Foreskin fibroblast (primary cell): ENCODE measurements at places on chromosomes 5 and 9.

- DNase-seq = no peak
Measured at GRCh38 chr5:130035388-130035787, 131.1 kb downstream of the CHSY3 start.

DNA sequence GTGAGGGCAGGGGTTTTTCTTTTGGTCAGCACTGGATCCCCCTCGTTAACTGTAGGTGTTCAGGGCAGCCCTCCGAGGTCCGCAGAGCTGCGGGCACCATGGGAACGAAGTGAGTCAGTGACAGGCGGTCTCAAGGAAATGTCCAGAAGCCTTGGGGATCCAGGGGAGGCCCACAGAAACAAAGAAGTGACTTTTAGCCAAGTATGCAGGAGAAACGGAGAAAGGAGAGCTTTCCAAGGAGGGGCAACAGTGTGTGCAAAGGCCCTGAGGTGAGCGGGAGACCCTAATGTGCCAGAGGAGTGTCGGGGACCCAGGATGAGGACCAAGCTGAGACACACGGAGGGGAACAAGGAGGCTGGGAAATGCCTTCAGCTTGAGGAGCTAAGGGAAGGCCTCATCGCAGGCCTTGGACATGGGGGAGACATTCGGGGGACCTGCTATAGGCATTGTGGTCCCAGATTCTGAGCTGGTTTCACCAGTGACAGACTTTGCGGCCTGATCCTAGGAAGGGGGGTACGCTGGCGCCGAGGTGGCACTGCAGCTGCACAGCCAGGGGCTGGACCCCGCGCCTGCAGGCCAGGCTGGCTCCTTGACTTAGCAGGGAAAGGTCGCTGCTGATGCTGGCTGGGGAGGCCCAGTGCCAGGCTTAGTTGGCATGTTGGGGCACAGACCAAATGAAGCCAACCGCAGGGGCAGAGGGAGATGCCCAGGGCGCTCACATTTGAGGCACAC is 3.3 kb downstream of the LTC4S start:
- DNase-seq = no peak

- DNase-seq = peak; percentile 67
Measured at GRCh38 chr9:111992523-111992922, 95.9 kb downstream of the UGCG start.

GRCh38 chr9:36074870-36075532 is 38.3 kb downstream of the RECK start:
- DNase-seq = peak; percentile 95

- DNase-seq = no peak
Measured at GRCh38 chr9:3502560-3503398, 23.0 kb downstream of the RFX3 start.

GRCh38 chr5:116002116-116002906 is 30.0 kb upstream of the ARL14EPL start:
- DNase-seq = peak; percentile 54

- DNase-seq = no peak
Measured at GRCh38 chr5:179607160-179607931, 16.1 kb downstream of the HNRNPH1 start.

DNA sequence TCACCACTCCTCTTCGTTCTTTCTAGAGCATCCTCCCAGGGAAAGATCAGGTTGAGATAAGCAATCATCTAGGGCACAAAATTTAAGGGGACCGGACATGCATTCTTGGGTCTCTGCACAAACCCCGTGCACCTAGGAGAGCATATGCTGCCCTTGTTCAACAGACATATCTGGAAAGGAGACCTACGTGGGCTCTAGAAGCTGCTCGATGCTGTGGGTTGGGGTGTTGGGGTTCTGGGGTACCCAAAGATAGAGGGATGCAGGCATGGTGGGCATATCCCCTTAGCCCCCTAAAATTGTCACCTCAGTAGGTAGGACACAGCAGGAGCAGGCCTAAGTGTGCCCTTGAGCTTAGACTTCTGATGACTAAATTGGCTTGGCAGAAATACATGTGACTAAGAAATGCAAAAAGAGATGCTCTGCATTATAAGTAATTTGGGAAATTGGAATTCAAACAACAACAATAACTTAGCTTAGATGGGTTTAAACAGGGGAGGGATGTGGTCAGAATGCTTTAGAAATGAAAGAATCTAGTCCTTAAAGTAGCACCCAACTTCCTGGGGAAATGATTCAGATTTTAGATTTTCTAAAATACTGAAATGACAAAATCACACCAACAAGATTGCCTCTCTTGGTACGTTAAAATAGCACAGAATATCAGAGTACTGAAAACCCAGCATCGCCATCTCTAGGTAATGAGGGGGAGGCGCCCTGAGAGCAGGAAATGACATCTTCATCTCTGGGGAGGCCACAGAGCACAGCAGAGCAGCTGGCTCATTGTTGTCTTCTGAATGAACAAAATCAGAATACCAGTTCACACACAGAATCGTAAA is 172.3 kb downstream of the GNA14 start:
- DNase-seq = peak; percentile 40

DNA sequence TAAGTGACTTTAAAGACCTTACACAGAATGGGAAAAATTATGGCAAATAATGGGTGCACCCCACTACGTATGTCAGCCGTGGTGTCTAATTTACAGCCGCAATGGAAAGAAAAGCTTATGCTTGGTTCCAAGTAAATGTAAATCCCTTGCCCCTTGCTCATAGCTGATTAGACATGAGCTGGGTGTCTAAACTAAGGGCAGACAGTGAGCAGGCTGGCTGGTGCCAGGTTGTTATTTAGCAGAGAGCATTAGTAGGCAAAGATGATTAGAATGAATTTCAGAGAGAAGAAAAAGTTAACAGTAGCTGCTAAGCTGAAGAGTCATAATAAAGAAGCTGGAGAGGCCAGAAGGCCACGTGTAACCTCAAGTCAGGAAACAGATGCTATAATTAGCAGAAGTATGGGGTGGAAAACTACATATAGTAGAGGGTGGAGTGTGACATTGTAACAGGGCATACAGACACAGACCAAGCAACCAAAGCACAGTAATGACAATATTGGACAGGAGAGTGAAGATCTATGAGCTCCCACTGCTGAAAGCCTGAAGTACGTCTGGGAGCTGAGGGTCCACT is 257.7 kb downstream of the MCTP1 start:
- peak; percentile 3 for DNase-seq

GRCh38 chr9:111961575-111961974 is 65.0 kb downstream of the UGCG start:
- DNase-seq = no peak

DNA sequence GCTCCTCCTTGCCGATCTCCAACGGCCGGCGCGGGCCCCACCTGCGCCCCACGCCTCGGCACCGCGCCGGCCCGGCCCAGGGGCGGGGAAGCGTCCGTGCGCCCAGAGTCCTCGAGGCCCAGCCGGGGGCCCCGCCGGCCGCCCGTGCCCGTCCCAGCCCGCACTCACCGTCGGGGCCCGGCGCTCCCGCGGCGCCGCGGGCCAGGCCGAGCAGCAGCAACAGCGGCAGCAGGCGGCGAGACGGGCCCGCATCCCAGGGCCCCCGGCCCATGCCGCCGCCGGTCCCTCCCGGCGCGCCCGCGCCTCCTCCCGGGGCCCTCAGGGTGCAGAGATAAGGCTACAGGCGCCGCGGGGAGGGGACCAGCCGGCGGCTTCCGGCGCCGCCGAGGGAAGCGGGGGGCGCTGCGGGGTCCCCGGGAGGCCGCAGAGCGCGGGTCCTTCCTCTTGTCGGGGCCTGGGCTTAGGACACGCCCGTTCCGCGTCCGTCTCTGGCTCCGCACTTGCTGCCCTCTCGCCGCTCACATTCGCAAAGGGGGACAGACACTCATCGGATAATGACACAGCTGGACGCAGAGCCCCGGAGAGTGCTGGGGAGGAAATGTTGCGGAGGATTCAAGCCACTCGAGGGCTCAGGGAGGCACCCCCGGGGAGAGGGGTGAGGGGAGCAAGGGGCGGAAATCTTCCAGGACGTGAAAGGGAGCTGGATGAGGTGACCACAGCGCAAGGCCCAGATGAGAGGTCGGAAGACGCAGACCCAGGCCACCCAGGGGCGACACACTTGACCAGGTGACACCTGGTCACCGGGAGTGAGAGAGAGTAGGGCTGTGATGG is at the start of gene SUSD1:
Gene SUSD1 (minus strand): TSS at position 333 of the 831 bp plus-strand sequence. CDS start 62 bp downstream, at position 271.
- peak; percentile 51 for DNase-seq

GRCh38 chr5:60538955-60539866 is 160.8 kb downstream of the DEPDC1B start:
- DNase-seq = no peak

DNA sequence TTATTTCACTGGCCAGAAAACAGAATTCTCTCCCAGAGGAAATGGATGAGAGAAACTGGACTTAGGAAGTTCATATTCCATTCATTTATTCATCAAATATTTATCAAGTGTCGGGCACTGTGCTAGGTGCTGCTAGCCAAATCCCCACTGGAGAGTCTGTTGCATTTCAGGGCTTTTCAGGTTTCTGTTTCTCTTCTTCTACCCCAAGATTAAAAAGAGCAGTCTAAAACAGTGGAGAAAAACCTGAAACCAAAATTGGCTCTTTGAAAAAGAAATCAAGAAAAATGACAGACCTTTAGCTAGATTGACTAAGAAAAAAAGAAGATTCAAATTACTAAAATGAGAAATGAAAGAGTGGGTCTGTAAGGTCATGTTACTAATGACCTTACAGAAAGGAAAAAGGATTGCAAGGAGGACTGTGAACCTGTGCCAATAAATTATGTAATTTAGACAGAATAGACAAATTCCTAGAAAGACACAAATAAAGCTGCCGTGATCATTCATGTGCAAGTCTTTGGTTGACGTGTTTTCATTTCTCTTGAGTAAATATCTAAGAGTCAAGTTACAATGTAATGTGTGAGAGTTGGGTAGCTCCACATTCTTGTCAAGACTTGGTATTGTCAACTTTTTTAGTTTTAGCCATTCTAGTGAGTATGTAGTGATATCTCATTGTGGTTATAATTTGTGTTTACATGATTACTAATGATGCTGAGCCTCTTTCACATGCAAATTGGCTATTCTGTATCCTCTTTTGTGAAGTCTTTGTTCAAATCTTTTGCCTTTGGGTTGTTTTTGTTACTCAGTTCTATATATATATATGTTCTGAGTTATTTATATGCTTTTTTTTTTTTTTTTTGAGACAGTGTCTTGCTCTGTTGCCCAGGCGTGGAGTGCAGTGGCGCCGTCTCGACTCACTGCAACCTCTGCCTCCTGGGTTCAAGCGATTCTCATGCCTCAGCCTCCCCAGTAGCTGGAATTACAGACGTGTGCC is 23.7 kb downstream of the SNX30 start:
- DNase-seq = no peak

DNA sequence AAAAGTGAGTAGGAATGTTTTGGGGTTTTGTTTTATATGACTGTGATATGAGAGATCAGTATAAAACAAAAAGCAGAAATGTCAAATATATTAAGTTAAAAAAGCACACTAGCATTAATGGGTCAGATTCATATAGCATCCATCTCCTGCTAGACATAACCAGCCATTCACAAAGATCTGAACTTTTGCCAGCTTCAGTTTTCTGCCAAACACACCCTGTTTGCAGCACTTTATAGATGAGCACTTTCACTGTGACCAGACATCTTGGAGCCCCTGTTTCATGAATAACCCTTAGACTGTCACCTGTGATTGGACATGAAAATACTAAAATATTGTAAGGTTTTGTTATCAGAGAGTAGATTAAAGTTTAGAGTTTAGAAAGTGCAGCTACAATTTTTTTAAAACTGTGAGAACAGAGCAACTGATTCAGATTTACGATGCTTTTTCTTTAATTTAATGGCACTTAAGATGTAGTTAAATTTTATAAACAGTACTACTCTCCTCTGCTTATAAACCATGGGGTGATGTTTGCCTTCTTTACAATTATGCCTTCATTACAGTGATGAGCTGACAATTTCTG is 142.6 kb downstream of the KCTD16 start:
- no peak for DNase-seq

- peak; percentile 77 for DNase-seq
Measured at GRCh38 chr9:34664281-34665066, 2.0 kb upstream of the CCL27 start.

DNA sequence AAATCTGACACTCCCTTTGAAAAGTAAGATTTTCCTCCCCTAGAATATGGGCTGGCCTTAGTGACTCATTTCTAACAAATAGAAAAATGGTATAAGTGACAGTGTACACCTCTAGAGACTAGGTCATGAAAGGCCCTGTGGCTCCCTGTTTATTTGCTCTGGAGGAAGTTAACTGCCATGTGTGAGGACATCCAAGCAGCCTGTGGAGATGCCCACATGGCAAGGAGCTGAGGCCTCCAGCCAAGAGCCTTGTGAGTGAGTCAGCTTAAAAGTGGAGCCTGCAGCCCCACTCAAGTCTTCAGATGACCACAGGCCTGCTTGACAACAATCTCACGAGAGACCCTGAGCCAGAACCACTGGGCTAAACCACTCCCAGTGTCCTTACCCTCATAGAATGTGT is 128.1 kb upstream of the LHFPL2 start:
- peak; percentile 49 for DNase-seq

DNA sequence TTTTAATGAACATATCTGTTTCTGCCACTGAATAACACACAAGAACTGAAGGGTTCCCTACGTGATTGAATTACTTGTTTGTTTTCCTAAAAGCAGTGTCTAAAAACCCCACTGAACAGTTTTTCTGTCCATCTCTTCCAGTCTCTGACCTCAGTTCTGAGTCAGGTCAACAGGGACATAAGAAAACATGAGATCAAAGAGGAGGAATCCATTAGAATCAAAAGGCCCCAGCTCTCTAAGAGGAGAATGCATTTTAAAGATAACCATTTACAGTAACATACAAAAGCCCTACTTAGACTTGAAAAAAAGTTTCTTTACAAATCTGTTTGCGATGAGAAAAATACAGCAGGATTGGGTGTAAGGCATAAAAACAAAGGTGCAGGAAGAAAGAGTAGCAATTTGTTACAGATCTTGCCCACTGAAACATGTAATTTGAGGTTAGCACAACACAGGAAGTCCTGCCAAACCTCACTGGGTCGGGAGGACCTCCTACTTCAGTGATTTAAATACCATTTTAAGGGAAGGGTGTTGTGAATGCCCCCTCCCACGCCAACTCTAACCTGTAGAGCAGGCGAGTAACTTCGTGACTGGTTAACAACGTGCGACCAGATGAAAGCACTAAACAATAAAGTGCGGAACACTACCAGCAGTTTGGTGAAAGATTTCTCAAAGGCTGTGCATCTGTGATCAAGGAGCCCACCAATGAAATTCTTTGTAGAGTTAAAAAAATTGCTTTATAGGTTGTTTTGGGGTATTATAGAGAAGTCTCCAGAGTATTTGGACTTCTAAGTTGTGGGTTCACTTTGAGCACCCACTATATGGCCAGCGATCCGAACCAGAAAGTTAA is 1.3 kb downstream of the QSOX2 start:
- no peak for DNase-seq

GRCh38 chr9:12544700-12545099 is 148.5 kb upstream of the TYRP1 start:
- DNase-seq = no peak

GRCh38 chr5:145226726-145227125 is 608.4 kb downstream of the PRELID2 start:
- no peak for DNase-seq

GRCh38 chr5:145806923-145807322 is 28.2 kb downstream of the PRELID2 start:
- DNase-seq = no peak
